Psoas muscle (tissue), 8 donors: ENCODE measurements at places on chromosomes 7 and 10.

- H3K4me3 ChIP-seq, result no peak overlapping the region
- H3K4me1 ChIP-seq, result no peaks in the 10 kb centered on the region
- no peaks in the 10 kb centered on the region for H3K36me3 ChIP-seq
These were observed 8.8 kb upstream of the FGL2 start for GRCh38 chr7:77208416-77208815.

GRCh38 chr10:119191881-119192280, 13.3 kb upstream of the PRDX3 start:
- no peaks in the 10 kb centered on the region for H3K36me3 ChIP-seq
- H3K27ac ChIP-seq, result no peak overlapping the region
- DNase-seq, result no peak

DNA sequence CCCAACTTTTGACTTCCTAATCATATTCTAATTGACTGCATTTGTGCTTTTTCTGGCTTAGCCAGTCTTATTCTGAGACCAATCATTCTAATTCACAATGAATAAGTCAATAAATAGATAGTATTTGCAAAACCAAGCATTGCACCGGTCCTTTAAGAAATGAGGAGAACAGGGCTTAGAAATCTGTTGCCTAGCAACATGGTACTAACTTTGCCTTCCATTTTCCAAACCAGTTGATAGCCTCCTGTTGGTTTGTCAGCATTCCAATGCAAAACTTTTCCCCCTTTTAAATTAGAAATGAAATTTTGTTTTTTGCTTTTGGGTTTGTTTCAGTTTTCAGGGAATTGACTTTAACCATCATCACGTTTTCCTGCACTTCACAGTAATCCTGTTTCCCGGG, 603.5 kb upstream of the NRP1 start:
- no peaks in the 10 kb centered on the region for H3K4me1 ChIP-seq
- no peak overlapping the region for H3K27ac ChIP-seq
- no peak for DNase-seq
- H3K36me3 ChIP-seq, result no peaks in the 10 kb centered on the region
- no peak overlapping the region for H3K4me3 ChIP-seq

GRCh38 chr7:139710036-139710435, 67.8 kb downstream of the HIPK2 start:
- H3K27ac ChIP-seq, result no peak overlapping the region
- H3K36me3 ChIP-seq, result peaks cover 40% of the 10 kb centered on the region

GRCh38 chr10:127904311-127905000, 2.4 kb upstream of the PTPRE start:
- H3K4me1 ChIP-seq, result no peaks in the 10 kb centered on the region
- H3K27me3 ChIP-seq, result peaks cover 5% of the 10 kb centered on the region
- no peak for DNase-seq
- H3K4me3 ChIP-seq, result no peak overlapping the region
- H3K27ac ChIP-seq, result no peak overlapping the region

DNA sequence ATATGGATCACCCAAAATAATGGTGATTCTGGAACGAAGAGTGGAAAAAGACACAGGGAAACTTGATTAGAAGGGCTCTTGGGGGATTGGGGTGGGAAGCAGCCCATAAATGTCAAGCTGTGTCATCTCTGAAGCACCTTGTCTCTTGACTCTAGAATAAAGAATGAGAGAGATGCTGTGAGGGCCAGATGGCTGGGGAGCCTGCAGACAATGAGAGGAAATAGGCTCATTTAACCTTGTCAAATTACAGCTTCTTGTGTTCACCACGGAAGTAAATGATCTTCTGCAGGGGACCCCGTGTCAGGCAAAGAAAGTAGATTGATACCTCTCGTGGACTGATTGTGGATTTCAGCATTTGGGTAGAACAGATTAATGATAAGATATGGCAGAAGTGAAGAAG, 159.3 kb downstream of the ST7 start:
- no peaks in the 10 kb centered on the region for H3K36me3 ChIP-seq
- H3K4me3 ChIP-seq, result no peak overlapping the region
- peaks cover 54% of the 10 kb centered on the region for H3K4me1 ChIP-seq

DNA sequence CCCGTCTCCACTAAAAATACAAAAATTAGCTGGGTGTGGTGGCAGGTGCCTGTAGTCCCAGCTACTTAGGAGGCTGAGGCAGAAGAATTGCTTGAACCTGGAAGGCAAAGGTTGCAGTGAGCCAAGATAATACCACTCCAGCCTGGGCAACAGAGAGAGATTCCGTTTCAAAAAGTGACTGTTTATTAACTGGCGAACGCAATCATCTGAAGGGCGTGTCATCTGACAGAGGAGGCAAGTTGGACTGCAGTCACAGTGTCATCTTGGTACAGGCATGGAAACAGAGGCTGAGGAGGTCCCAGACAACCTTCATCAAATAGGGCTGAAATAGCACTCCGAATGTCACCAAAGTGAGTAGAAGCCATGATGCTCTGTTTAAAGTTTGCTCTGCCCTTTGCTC, 75.3 kb upstream of the NFE2L3 start:
- no peak overlapping the region for H3K4me3 ChIP-seq
- H3K36me3 ChIP-seq, result no peaks in the 10 kb centered on the region
- H3K27ac ChIP-seq, result no peak overlapping the region

DNA sequence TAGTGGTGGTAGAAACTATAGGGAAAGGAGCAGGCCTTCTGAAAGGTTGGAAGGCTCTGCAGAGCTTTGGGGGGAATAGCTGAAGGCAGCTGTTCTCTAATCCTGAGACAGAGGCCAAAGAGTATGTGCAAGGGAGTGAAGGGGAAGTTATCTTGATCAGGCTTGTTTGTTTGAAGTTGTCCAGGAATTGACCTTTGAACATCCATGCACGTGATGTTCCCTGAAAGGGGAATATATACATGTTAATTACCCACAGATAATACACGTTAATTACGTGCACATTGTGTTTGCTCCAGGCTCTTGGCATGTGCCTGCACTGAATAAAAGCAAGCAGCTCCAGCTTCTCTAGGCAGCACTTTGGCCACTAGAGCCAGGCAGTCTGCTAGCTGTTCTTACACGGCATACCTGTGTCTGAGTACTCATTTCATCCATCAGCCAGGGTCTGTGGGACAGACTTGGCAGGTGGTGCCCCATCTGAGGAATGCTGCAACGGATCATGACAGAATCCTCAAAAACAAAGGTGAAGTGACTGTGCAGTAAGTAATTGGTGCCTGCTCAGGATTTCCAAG, 18.0 kb upstream of the STARD3NL start:
- no peak for DNase-seq
- no peaks in the 10 kb centered on the region for H3K36me3 ChIP-seq
- H3K4me1 ChIP-seq, result no peaks in the 10 kb centered on the region
- H3K4me3 ChIP-seq, result no peak overlapping the region

GRCh38 chr7:2631946-2632732, at the start of gene TTYH3:
Gene TTYH3, plus strand, starts transcription at chr7:2631986. Its CDS starts 170 bp downstream, at chr7:2632156.
- H3K27me3 ChIP-seq, result no peaks in the 10 kb centered on the region
- peak within 1 kb of the TSS; percentile 86 for H3K4me3 ChIP-seq
- peaks cover 29% of the 10 kb centered on the region for H3K4me1 ChIP-seq

- no peaks in the 10 kb centered on the region for H3K27me3 ChIP-seq
- no peak overlapping the region for H3K27ac ChIP-seq
- no peaks in the 10 kb centered on the region for H3K36me3 ChIP-seq
These were observed 21.6 kb upstream of the NUP205 start for GRCh38 chr7:135536150-135536549.

- DNase-seq, result no peak
- H3K4me3 ChIP-seq, result no peak overlapping the region
- H3K36me3 ChIP-seq, result no peaks in the 10 kb centered on the region
- H3K4me1 ChIP-seq, result no peaks in the 10 kb centered on the region
- no peak overlapping the region for H3K27ac ChIP-seq
- H3K27me3 ChIP-seq, result no peaks in the 10 kb centered on the region
These were observed 1.4 kb downstream of the SSC4D start for GRCh38 chr7:76408121-76408560.

- H3K27ac ChIP-seq, result no peak overlapping the region
- DNase-seq, result no peak
- H3K4me3 ChIP-seq, result no peak overlapping the region
- H3K36me3 ChIP-seq, result no peaks in the 10 kb centered on the region
These were observed 52.9 kb upstream of the CACNB2 start for GRCh38 chr10:18087355-18087754.

- H3K4me1 ChIP-seq, result no peaks in the 10 kb centered on the region
- H3K27me3 ChIP-seq, result no peaks in the 10 kb centered on the region
- no peak overlapping the region for H3K4me3 ChIP-seq
- H3K27ac ChIP-seq, result no peak overlapping the region
- peaks cover 9% of the 10 kb centered on the region for H3K36me3 ChIP-seq
These were observed 28.3 kb downstream of the POLL start for GRCh38 chr10:101559596-101560297.

DNA sequence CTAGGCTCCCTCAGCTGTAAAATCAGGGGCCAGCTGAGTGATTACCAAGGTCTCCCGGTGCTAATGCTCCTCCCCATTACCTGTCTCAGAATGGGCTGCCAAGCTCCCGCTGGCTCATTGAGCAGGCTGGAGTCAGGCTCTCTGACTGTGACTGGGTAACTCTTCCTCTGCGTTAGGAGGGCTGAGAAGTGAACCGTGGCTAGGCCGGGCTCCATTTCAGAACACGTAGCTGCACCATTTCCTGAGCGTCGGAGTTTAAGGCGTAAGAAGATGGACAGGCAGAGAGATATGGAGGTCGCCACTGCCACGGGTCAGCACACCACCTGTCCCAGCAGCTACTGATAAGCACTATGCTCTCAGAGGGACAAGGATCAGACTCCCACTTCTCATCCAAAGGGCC, 250.3 kb downstream of the TCERG1L start:
- DNase-seq, result no peak
- H3K4me3 ChIP-seq, result no peak overlapping the region
- H3K4me1 ChIP-seq, result no peaks in the 10 kb centered on the region
- no peaks in the 10 kb centered on the region for H3K36me3 ChIP-seq
- no peak overlapping the region for H3K27ac ChIP-seq
- H3K27me3 ChIP-seq, result peaks cover 2% of the 10 kb centered on the region

GRCh38 chr10:113524539-113525490, 28.0 kb upstream of the HABP2 start:
- H3K4me3 ChIP-seq, result no peak overlapping the region
- H3K4me1 ChIP-seq, result peaks cover 8% of the 10 kb centered on the region
- no peak overlapping the region for H3K27ac ChIP-seq
- no peaks in the 10 kb centered on the region for H3K36me3 ChIP-seq
- no peaks in the 10 kb centered on the region for H3K27me3 ChIP-seq
- no peak for DNase-seq

DNA sequence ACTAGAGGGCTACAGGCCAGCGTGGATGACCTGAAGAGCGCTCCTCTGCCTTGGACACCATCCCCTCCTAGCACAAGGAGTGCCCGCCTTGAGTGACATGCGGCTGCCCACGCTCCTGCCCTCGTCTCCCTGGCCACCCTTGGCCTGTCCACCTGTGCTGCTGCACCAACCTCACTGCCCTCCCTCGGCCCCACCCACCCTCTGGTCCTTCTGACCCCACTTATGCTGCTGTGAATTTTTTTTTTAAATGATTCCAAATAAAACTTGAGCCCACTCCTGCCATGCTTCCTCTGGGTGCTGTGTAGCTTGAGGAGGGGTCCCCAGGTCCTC, 4.5 kb downstream of the SNCG start:
- DNase-seq, result no peak
- no peaks in the 10 kb centered on the region for H3K27me3 ChIP-seq
- no peaks in the 10 kb centered on the region for H3K36me3 ChIP-seq
- H3K4me1 ChIP-seq, result peaks cover 20% of the 10 kb centered on the region
- no peak overlapping the region for H3K4me3 ChIP-seq
- H3K27ac ChIP-seq, result no peak overlapping the region

DNA sequence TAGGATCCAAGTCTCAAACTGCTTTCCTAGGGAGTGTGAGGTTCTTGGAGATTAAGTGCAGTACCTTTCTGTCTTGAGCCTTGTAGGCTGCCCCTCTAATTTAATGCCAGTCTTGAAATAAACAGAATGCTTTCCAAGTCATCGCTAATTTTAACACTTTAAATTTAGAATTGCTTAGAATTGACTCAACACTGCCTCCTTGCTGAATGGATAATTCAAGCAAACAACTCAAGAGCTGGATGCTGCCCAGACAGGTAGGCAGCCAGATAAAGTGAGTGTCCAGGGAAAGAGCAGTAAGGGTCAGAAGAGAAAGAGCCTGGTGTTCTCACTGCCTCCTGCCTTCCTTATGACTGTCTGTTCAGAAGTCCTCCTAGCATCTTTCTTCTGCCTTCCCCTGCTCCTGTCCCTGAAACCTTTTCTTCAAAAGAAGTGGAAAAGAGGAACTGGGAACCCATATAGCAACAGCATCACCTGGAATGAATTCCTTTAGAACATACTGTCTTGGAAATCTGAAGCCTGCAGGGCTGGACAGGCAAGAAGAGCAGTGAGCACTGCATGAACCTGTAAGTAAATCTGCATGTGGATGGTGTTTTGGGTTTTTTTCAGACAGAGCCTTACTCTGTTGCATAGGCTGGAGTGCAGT, 3.1 kb upstream of the GOT1 start:
- peaks cover 60% of the 10 kb centered on the region for H3K4me1 ChIP-seq
- no peaks in the 10 kb centered on the region for H3K36me3 ChIP-seq
- no peaks in the 10 kb centered on the region for H3K27me3 ChIP-seq
- H3K27ac ChIP-seq, result peak overlapping the region; percentile 85
- H3K4me3 ChIP-seq, result peak overlapping the region; percentile 30

DNA sequence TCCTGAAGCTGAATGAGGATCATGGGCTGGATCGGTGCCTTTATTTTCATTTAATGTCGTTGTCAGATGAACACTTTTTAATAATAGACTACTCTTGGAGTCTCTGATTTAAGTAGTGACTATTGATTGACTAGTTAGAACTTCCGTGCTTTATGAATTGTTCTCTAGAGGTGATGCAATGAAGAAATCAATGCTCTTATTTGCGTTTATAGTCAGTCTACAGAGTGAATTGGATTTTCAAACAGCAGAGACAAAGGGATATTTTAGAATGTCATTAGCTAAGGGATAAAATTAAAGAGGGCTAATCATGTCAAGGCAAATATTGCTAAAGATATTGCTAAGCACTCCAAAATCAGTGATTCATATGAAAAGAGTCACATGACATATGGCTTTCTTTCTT, 652.0 kb upstream of the NRP1 start:
- H3K27ac ChIP-seq, result no peak overlapping the region
- no peak overlapping the region for H3K4me3 ChIP-seq
- H3K36me3 ChIP-seq, result no peaks in the 10 kb centered on the region
- no peak for DNase-seq

GRCh38 chr10:89335226-89335625, 7.4 kb downstream of the IFIT3 start:
- H3K4me1 ChIP-seq, result peaks cover 46% of the 10 kb centered on the region
- no peak overlapping the region for H3K4me3 ChIP-seq
- DNase-seq, result no peak
- no peaks in the 10 kb centered on the region for H3K27me3 ChIP-seq
- no peaks in the 10 kb centered on the region for H3K36me3 ChIP-seq
- peak overlapping the region; percentile 12 for H3K27ac ChIP-seq
